ENCODE measurements at places on chromosomes 7 and 10.

DNA sequence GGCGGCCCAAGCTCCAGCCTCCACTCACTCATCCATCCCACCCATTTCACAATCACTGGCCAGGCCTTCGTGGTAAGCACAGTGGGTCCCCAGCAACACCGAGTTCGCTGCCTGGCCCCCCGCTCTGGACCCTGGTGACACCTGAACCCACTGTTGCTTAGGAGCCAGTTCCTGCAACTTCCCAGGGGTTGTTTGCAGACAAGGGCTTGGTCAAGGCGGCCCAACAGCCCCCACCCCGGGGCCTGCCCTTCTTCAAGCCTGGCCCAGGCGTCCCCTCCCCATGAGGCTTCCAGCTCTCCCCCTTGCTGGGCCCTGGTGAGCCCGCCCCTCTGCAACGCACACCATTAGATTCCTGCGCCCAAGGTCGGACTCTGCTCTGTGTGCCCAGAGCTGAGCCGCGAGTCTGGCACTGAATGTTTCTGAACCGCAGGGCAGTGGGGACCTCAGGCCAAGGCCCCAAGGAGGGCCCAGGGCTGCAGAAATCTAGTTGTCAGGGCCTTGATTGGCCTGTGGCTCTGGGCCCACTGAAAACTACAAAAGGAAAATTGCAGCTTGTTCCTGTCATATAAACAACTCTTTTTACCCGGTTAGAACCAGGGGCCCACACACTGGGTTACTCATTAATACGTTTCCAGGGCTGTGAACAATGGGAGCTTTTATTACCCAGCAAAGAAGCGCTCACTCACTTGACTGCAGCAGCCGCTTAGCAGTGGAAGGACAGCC is 2.1 kb upstream of the COX19 start:
- H3K4me1 ChIP-seq: peaks cover 24% of the 10 kb centered on the region
- no peaks in the 10 kb centered on the region for H3K27me3 ChIP-seq

DNA sequence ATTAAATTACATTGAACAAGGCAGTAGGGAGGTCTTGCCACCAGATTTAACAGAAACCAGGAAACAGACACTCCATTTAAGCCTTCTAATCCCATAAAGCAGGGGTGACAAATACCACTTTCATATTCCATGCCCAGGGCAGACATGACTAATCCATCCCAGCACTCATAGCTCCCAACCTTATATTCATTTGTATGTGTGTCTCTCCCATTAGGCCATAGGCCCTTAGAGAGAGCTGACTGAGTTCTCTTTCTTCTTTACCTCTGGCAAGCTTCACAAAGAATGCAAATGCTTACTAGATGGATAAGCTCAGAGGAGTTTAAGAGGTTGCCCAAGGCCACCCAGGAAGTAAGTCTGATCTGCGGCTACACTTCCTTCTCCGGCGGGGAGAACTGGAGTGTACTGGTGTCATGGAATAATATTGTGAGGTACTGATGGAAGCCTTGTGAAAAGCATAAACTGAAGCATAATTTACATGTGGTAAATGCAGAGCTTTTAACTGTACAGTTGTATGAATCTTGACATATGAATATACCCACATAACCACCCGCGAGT is 239.7 kb upstream of the HABP2 start:
- H3K4me3 ChIP-seq: no peak overlapping the region
- no peak for DNase-seq
- no peaks in the 10 kb centered on the region for H3K36me3 ChIP-seq
- no peak overlapping the region for H3K27ac ChIP-seq
- H3K27me3 ChIP-seq: no peaks in the 10 kb centered on the region

DNA sequence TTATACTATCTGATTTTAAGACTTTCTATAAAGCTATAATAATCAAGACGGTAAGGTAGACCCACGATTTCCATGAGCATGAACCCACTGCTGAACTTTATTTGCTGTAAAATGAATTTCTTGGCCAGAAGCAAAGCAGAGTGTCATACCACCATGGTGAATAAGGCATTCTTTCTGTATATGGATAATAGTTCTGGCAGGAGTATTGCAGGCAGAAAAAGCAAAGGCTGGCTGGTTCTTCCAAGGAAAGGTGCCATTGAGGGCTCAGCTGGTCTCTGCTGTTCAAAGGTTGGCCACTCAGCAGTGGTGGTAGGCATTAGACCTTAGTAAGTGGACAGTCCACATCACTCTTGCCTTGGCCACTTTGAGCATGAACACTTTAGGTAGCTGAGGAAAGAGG is 104.1 kb upstream of the KCNMA1 start:
- no peaks in the 10 kb centered on the region for H3K27me3 ChIP-seq
- no peak for DNase-seq
- H3K4me3 ChIP-seq: no peak overlapping the region
- H3K27ac ChIP-seq: no peak overlapping the region

- H3K4me3 ChIP-seq: no peak overlapping the region
- H3K27me3 ChIP-seq: no peaks in the 10 kb centered on the region
- H3K36me3 ChIP-seq: no peaks in the 10 kb centered on the region
- DNase-seq: no peak
Measured at GRCh38 chr7:146096994-146097393, 19.6 kb upstream of the CNTNAP2 start.

GRCh38 chr10:58477122-58477521 is 35.5 kb upstream of the BICC1 start:
- no peak overlapping the region for H3K4me3 ChIP-seq
- DNase-seq: no peak
- H3K36me3 ChIP-seq: no peaks in the 10 kb centered on the region
- no peak overlapping the region for H3K27ac ChIP-seq

DNA sequence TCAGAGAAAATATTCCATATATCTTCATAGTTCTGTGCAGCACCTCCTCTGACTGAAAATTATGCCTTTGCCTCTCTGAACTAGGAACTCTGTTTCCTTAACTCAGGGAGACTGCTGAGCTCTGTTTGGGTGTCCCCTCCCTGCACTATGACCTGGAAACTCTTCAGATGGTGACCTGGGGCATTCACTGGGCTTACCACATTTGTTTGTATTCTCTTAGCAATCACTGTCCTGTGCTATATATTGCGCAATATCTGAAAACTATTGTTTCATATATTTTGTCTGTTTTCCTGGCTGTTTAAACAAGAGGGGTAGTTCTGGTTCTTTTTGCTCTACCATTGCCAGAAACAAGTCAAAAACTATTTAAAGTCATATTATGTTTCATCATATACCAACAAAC is 181.8 kb upstream of the KIAA1217 start:
- no peak overlapping the region for H3K27ac ChIP-seq
- DNase-seq: no peak
- H3K36me3 ChIP-seq: no peaks in the 10 kb centered on the region
- no peaks in the 10 kb centered on the region for H3K4me1 ChIP-seq

DNA sequence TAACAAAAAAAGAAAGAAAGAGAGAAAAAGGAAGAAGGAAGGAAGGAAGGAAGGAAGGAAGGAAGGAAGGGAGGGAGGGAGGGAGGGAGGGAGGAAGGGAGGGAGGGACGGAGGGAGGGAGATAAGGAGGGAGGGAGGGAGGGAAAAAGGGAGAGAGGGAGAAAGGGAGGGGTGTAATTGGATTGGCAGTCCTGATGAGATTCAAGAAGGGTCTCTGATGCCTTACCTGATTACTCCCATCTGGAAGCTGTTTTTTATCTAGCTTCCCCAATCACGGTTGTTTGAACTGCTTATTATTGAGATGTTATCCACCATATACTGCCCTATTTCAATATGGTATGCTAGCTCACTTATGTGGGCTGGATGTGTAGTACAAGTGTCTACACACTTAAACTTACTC is 27.3 kb downstream of the GNG11 start:
- H3K36me3 ChIP-seq: no peaks in the 10 kb centered on the region
- DNase-seq: no peak
- H3K4me3 ChIP-seq: no peak overlapping the region
- H3K27me3 ChIP-seq: no peaks in the 10 kb centered on the region
- H3K4me1 ChIP-seq: no peaks in the 10 kb centered on the region

- H3K36me3 ChIP-seq: no peaks in the 10 kb centered on the region
- H3K27ac ChIP-seq: peak overlapping the region; percentile 73
- H3K4me3 ChIP-seq: peak overlapping the region; percentile 88
- peak; percentile 68 for DNase-seq
Measured at GRCh38 chr7:7969306-7970236, 975 bp downstream of the GLCCI1 start.

GRCh38 chr10:18279173-18279572 is 138.9 kb downstream of the CACNB2 start:
- no peak overlapping the region for H3K4me3 ChIP-seq
- H3K27me3 ChIP-seq: no peaks in the 10 kb centered on the region
- H3K4me1 ChIP-seq: no peaks in the 10 kb centered on the region
- no peak overlapping the region for H3K27ac ChIP-seq
- H3K36me3 ChIP-seq: no peaks in the 10 kb centered on the region

DNA sequence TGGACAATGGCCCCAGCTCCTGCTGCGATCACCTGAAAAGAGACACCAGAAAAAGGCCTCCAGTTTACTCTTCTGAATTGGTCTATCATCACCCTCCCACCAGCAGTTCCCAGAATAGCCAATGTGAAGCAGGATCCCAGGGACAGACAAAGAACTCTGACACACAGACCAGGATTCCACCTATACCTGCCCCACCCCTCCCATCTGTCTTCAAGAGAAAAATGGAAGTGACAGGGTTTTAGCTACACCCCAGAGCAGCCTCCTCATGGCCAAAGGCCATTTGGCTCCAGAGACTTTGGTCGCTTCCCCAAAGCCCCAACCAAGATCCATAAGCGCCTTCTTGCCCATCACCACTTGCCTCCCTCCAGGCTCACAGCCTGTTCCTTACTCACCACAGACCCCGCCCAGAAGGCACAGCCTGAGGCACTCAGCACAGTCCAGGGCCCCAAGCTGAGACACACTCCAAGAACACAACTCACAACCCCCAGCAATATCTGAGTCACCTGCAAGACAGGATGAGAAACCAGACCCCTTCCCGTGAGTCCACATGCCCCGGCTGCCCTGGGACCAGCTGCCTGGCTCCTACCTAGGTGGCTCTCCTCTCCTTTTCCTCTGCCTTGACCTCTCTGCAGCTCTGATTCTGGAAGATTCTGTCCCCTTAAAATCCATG is 6.5 kb downstream of the TMEM176B start:
- no peak overlapping the region for H3K27ac ChIP-seq
- H3K36me3 ChIP-seq: no peaks in the 10 kb centered on the region
- H3K4me3 ChIP-seq: no peak overlapping the region
- no peak for DNase-seq
- H3K27me3 ChIP-seq: peaks cover 4% of the 10 kb centered on the region

DNA sequence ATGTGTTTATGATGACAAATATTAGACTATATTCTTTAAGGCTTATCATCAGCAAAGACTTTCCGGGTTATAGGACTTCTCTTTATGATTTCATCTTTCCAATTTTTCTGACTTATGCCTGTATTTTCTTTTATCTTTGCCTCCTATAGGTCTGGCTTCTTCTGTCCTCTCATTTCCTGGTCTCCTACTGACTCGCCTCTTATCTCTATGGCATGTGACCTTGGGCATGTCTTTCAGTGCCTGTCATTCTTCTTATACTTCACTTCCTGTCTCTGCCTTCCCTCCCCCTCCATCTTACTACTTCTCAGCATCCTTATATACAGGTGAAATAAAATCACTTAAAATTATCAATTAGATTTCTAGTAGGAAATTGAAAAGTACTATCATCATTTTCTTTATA is 42.2 kb downstream of the PCDH15 start:
- H3K4me3 ChIP-seq: no peak overlapping the region
- H3K27ac ChIP-seq: no peak overlapping the region
- no peak for DNase-seq

- no peaks in the 10 kb centered on the region for H3K36me3 ChIP-seq
- no peaks in the 10 kb centered on the region for H3K4me1 ChIP-seq
- no peak overlapping the region for H3K27ac ChIP-seq
Measured at GRCh38 chr10:34177445-34177844, 637.7 kb downstream of the PARD3 start.

- peaks cover 16% of the 10 kb centered on the region for H3K4me1 ChIP-seq
- peak; percentile 18 for DNase-seq
- no peak overlapping the region for H3K4me3 ChIP-seq
- peak overlapping the region; percentile 31 for H3K27ac ChIP-seq
- H3K36me3 ChIP-seq: no peaks in the 10 kb centered on the region
Measured at GRCh38 chr10:74738985-74739567, 87.3 kb upstream of the KAT6B start.

GRCh38 chr7:33671531-33672262 is 233.6 kb upstream of the BMPER start:
- DNase-seq: no peak
- no peak overlapping the region for H3K27ac ChIP-seq
- H3K4me1 ChIP-seq: no peaks in the 10 kb centered on the region
- H3K36me3 ChIP-seq: no peaks in the 10 kb centered on the region
- H3K27me3 ChIP-seq: no peaks in the 10 kb centered on the region

DNA sequence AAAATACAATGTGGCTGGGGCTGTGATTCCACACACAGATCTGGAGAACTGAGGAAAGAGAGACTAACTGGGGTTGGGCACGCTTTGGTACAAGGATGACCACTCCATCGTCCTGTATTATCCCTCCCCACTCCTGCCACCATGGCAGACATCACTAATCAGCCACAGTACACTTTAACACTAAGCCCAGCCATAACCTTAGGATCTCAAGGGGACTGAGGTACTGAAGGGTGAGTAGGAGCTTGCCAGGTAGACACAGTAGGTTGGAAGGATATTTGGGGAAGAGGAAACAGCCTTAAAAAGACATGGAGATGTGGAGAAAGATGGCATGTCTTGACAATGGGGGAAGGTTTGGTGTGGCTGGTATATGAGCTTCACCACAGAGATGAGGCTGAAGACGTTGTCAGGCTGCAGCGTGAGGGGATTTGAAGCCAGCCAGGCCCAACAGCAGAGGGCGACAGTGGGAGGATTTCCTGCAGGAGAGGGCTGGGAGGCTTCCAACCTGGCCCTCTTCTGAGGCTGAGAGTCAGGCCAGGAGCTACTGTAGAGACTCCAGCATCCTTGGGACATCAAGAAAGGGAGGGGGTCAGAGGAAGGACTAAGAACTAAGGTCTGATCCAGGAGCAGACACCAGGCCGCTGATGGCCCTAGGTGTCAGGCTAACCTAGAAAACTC is 58.6 kb upstream of the COL13A1 start:
- H3K4me3 ChIP-seq: no peak overlapping the region
- DNase-seq: no peak
- H3K27ac ChIP-seq: no peak overlapping the region
- H3K27me3 ChIP-seq: no peaks in the 10 kb centered on the region
- H3K36me3 ChIP-seq: no peaks in the 10 kb centered on the region

GRCh38 chr10:126459878-126460481 is 71.7 kb upstream of the ADAM12 start:
- no peaks in the 10 kb centered on the region for H3K27me3 ChIP-seq
- no peak overlapping the region for H3K27ac ChIP-seq
- H3K4me3 ChIP-seq: no peak overlapping the region
- no peak for DNase-seq

- DNase-seq: no peak
- no peak overlapping the region for H3K27ac ChIP-seq
Measured at GRCh38 chr10:122033224-122033926, 44.4 kb downstream of the TACC2 start.

- no peaks in the 10 kb centered on the region for H3K27me3 ChIP-seq
- no peak overlapping the region for H3K4me3 ChIP-seq
- DNase-seq: no peak
- H3K36me3 ChIP-seq: no peaks in the 10 kb centered on the region
- H3K4me1 ChIP-seq: no peaks in the 10 kb centered on the region
- no peak overlapping the region for H3K27ac ChIP-seq
Measured at GRCh38 chr10:11344550-11344949, 266.9 kb downstream of the USP6NL start.

- H3K36me3 ChIP-seq: peaks cover 11% of the 10 kb centered on the region
- no peaks in the 10 kb centered on the region for H3K27me3 ChIP-seq
- no peaks in the 10 kb centered on the region for H3K4me1 ChIP-seq
Measured at GRCh38 chr7:98238976-98239375, 13.1 kb downstream of the TECPR1 start.

GRCh38 chr7:44484482-44485313 is 5.8 kb downstream of the NUDCD3 start:
- no peak overlapping the region for H3K4me3 ChIP-seq
- no peak overlapping the region for H3K27ac ChIP-seq
- peaks cover 52% of the 10 kb centered on the region for H3K4me1 ChIP-seq
- no peaks in the 10 kb centered on the region for H3K27me3 ChIP-seq
- H3K36me3 ChIP-seq: peaks cover 40% of the 10 kb centered on the region

All from CD8-positive, alpha-beta memory T cell (primary cell).